ENCODE measurements at places on chromosomes 4 and X. TPM values are rescaled to one million over a fixed set of nuclear protein-coding genes. Genes with fewer than 3 reads are reported as not detected.

GRCh38 chr4:2248821-2249261 lies 6.9 kb upstream of the HAUS3 start:
- DNase-seq = no peak

DNA sequence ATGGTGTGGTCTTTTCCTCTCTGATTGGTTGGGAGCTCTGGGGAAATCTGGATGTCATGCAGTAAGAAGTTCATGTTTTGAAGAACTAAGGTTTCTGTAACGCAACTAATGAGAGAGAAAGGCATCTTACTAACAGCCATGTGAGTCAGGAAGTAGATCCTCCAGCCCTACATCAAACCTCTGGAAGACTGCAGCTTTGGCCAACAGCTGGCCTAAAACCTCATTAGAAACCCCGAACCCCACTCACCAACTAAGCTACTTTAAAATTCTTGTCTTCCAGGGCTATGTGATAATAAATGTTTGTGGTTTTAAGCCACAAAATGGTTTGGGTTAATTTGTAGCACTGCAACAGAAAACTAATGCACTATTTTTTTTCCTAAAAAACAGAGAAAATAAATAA lies 549.0 kb upstream of the GRID2 start:
- DNase-seq = no peak

GRCh38 chr4:81722290-81722851 lies 250.7 kb upstream of the RASGEF1B start:
- peak; percentile 32 for DNase-seq

- no peak for DNase-seq
Measured at GRCh38 chr4:186761393-186761792, 37.7 kb upstream of the FAT1 start.

- DNase-seq = no peak
Measured at GRCh38 chr4:13955551-13955950, 328.0 kb upstream of the BOD1L1 start.

DNA sequence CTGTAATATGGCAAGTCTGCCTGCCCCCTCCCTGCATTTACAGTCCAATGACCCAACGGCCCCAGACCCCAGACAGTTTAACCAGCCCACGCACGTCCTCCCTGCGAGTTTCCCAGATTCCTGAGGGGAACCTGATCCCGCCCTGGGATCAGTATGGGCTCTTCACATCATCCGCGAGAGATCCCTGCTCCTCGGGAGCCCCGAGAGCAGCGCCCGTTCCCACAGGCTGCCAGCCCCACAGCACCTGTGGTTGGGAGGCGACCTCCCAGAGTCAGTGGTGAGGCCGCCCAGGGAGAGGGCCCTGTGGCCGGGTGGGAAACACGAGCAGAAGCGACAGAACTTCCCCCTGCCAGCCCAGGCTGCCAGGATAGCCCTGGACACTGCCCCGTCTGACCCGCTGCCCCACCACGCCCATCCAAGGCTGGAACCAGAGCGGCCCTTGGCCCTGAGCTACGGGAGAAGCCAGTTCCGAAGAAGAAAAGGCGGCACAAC lies 32.8 kb downstream of the TSC22D3 start:
- no peak for DNase-seq

DNA sequence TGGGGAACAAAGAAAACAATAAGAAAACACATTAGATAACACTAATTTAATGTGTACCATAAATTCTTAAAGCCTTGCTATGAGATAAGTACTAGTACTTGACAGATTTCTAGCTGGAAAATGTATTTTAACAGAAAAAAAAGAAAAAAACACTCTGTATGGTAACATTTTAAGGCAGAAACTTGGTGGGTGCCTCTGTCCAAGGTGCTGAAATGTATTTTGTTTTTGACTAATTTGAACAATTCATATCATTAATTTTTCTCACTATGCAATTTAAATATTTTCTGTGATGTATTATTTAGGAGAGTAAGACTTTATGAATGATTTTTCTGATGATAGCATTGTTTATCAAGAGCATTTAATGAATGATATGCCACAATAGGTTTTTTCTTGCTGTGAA lies 107.5 kb downstream of the GABRG1 start:
- no peak for DNase-seq

GRCh38 chrX:147749308-147749707 lies 162.4 kb upstream of the FMR1 start:
- no peak for DNase-seq

- DNase-seq = no peak
Measured at GRCh38 chrX:137749246-137749645, 183.3 kb downstream of the ZIC3 start.

DNA sequence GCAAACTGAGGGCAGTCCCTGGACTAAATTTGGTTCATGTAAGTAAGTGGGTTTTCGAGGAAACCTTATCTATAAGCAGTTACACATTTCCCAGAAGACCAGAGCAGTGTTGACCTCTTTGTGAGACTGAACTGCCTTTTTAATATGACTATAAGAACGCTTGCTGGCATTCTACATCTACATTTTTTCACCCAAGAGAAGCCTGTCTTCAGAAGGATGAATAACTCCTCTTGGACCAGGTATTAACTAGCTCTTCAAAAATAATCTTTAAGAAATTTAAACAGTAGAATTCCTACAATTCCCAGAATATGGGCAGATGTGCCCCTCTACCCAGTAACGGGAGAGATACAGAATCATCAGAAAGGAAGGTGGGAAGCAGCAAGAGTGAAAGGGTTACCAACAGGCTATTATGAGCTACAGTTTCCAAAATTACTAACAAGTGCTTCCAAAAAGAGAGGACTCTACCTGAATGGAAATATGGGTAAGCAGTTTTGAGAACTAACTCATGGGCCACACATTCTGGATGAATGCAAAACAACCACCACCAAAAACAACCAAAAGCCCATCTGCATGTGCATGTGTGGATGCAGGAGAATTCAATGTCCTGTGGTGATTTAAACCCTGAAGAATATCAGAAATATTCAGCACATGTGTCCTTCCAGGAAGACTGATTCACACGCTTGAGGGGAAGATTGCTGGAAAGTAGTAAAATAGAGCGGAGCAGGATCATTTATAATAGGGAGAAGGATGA lies 17.4 kb downstream of the BBS12 start:
- DNase-seq = no peak

- no peak for DNase-seq
Measured at GRCh38 chr4:34676400-34676799, 1567.9 kb downstream of the ARAP2 start.

- no peak for DNase-seq
Measured at GRCh38 chr4:16155528-16156169, 70.6 kb downstream of the TAPT1 start.

GRCh38 chr4:3179126-3179706 lies 69.7 kb upstream of the MSANTD1 start:
- DNase-seq = no peak

- DNase-seq = no peak
Measured at GRCh38 chr4:120081726-120082125, 15.1 kb upstream of the MAD2L1 start.

DNA sequence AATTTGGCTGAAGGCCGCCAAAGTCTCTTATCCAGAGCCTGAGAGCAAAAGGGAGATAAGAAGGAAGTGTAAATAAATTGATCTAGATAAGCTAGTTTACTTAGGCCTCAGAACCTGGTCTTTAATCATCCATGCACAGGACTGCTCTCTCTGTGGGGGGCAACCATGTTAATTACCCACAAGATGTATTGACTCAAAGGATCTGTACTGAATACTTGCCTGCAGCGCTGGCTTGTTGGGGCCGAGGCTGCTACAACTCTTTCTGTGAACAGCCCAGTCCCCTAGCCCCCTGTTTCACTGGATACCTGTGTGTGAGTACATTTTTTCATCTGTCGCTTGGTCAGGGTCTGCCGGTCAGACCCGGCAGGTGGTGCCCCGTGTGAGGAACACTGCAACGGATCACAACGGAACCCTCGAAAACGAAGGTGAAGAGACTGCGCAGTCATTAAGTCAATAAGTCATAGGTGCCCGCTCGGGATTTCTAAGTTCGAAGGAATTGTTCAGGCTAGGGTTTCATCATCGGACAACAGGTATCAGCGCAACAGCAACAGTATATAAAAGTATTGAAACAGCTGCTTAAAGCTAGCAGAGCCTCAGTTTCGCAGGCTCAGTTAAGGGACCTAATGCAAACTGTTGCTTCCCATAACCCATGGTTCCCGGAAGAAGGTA lies 8.3 kb downstream of the MAGEA11 start:
- DNase-seq = peak; percentile 64

- DNase-seq = no peak
Measured at GRCh38 chrX:1355131-1356046, 18.8 kb downstream of the IL3RA start.

DNA sequence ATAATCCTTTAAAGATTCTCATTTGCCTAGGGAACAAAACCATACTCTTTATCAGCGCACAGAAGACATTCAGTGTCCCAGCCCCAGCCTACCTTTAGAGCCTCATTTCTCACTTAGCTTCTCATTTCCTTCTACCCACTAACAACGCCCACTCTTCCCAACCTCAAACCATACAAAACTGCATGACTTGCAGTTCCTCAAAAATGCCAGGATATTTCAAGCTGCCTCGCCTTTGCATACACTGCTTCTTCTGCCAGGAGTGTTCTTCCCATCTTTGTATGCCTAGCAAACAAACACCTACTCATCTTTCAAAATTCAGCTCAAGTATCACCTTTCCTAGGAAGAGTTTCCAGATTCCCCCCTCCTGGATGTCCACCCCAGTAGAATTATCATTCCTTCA lies 129.9 kb upstream of the ADGRL3 start:
- no peak for DNase-seq

DNA sequence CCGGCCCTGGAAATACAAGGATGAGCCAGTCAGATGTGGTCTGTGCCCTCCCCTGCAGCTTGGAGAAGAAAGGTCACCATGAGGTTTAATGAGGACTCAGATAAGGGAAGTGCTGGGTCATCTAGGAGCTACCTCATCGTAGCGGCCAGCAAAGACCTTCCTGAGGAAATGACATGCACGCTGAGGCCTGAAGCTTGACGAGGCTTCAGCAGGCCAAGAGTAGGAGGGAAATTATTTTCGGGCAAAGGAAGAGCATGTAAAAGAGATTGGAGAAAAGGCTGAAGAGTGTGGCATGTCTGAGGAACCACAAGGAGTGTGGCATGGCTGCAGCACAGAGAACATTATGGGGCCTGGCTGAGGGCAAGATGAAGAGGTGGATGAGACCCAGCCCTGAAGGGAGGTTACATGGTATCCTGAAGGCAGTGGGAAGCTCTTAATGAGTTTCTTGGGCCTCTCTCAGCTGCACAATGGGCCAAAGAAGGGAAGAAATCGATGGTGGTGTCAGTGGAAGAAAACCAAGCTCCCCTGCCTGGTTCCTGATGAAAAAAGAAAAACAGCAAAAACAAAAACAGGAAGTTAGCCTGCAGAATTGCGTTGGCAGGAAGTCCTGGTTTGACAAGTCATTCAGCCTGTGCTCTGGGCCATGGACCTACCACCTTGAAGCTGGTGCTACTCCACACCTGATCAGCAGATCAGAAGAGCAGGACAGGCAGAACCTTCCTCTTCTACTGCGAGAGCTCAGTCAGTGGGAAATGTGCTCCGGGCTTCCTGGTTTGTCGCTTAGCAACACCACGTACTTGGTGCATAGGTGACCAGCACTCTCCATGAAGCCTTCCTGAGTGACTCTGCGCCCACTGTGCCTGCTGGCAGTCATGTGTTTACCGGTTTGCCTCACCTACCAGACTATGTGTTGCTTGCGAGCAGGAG lies 134.5 kb upstream of the KLF3 start:
- peak; percentile 77 for DNase-seq

DNA sequence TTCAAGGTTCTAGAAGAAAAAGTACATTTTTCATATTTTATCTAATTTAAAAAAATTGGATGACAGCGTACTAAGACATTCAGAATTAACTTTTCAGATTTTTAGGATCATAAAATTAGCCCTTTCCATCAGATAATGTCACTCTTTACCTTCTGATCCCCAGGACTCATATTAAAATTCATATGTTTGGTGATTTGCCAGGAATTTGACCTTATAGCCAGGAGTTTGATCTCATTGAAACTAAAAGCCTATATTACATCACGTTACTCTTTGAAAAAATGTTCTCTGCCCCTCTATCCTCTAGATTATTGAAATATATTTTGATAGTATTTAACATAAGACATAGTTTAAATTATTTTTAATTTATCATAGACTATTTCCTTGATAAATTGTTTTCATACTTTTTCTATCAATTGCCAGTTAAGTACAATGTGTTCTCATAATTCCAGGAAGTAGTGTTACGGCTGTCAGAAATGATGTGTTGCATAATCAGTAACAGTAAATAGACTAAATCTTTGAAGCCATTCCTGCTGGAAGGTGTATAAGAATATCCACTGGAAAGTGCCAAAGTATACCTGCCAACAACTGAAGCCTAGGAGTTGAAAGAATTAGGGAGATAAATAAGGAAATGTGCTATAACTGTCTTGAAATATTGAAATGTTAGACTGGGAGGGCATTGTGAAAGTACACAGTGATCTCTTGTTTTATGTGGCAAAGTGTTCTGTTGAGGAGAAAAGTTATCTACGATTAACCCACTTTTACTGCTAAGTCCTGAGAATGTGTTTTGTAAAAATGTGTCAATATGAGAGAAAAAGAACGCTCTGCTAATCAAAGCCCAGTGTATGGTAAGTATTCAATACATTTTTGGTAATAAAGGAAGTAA lies 32.9 kb upstream of the PDGFC start:
- no peak for DNase-seq

- no peak for DNase-seq
Measured at GRCh38 chr4:2289955-2290333, 28.0 kb upstream of the MXD4 start.

DNA sequence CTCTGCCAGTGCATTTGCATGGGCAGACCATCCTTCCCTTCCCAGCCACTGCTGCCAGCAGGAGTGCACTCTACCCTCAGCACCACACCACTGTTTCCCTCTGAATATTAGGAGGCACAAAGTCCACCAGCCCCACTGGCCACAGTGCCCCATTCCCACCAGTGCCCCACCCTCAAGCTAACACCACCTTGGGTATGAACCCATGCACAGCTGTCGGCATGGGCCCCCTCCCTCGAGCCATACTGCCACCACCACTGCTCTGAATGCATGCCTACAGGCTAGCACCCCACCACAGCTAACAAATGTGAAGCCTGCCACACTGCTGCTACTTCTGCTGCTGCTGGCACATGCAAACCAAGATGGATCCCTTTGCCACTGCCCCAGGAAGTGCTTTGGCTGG lies 810.4 kb downstream of the TRAM1L1 start:
- no peak for DNase-seq

- DNase-seq = no peak
Measured at GRCh38 chrX:148441387-148441786, 59.0 kb upstream of the AFF2 start.

GRCh38 chr4:120105472-120105871 lies 38.8 kb upstream of the MAD2L1 start:
- no peak for DNase-seq

SSR4 gene
- 401 TPM for total RNA-seq

NEUROG2 gene
- not detected for total RNA-seq

TCEAL7 gene
- total RNA-seq = 8.1 TPM

USP17L15 gene
- not detected for total RNA-seq

CLCN3 gene
- total RNA-seq = 95.8 TPM

TDO2 gene
- total RNA-seq = 2.4 TPM

TMEM35A gene
- total RNA-seq = 4.0 TPM

SYTL4 gene
- total RNA-seq = 15.8 TPM

CENPI gene
- 1.3 TPM for total RNA-seq

MAGEA2B gene
- total RNA-seq = not detected

FAM47A gene
- not detected for total RNA-seq

CHRDL1 gene
- total RNA-seq = 8.1 TPM

Measured in mucosa of gallbladder (tissue), 1 donor.